ENCODE measurements at places on chromosomes 11 and 22.

- no peak for DNase-seq
Observed at GRCh38 chr11:34869425-34869824, 46.8 kb downstream of the APIP start.

GRCh38 chr22:49102367-49102766, 725.3 kb downstream of the BRD1 start:
- no peak for DNase-seq

DNA sequence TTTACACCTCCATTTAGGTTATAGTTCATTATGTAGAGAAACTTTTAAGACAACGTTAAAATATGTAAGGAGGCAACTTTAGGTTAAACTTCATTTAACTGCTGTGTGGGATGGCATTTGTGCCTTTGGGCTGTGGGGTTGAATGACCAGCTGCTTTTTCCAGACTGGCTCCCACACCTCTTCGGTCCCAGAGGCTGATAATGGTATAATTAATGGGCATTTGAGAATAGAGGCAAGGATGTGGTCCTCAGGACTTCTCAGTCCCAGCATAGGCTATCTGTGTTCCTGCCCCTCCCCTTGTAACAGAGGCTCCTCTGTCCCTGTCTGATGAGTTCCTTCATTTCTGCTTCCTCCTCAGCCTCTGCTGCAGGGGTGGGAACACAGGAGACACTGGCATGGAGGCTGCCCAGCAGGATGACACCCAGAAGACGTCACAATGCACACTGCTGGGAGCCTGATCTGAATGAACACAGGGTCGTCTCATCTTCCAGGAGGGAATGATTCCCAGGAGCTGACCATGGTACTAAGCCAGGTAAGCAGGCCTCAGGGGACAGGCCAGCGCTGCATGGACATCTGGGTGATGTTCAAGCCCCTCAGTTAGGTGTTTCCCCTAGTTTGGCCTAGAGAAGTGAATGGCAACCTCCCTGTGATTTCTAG, 17.1 kb upstream of the GNAZ start:
- no peak for DNase-seq

DNA sequence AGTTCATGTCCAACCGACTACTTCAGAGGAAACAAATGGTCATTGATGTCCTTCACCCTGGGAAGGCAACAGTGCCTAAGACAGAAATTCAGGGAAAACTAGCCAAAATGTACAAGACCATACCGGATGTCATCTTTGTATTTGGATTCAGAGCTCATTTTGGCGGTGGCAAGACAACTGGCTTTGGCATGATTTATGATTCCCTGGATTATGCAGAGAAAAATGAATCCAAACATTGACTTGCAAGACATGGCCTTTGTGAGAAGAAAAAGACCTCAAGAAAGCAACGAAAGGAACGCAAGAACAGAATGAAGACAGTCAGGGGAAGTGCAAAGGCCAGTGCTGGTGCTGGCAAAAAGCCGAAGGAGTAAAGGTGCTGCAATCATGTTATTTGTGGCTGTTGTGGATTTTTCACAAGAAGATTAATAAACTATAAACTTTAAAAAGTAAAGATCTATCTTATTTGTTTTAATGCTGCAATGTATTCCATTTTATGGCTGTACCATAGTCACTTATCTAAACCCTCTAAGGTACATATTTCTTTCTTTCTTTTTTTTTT, 20.1 kb upstream of the HIPK3 start:
- no peak for DNase-seq

- no peak for DNase-seq
Observed at GRCh38 chr22:44341431-44342346, 28.9 kb upstream of the SHISAL1 start.

DNA sequence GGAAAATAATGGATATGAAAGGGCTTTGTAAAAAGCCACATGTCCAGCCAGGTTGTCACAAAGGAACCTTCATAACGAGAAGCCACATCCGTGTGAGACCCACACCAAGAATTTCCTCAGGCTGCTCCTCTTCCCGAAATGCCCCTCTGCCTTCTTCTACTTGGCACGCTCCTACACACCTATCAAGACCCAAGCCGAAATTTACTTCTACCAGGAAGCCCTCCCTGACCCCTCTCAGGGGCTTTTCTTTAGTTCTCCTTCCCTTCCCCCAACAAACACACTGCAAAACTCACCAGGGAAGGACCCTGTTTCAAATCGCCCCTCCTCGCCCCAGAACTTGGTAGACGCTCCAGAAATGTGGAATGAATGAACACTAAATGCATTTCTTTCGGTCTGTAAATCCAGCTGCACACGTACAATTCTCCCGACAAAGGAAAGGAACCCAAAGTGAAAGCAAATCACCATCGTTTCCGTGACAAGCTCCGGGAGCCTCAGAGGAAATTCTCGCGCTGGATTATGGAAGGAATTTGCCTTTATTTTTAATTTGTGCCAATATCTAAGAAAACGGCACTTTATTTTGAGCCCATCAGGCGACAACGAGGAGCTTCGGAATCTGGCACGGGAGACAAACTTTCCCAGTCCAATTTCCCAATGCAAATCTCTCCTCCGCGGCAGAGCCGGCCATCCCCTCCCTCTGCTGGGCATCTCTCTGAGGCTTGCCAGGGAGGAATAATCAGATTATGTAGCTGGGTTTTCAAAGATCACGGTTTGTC, 13.2 kb upstream of the SHISAL1 start:
- DNase-seq: peak; percentile 14

GRCh38 chr22:26779108-26779507, 121.7 kb downstream of the MIAT start:
- no peak for DNase-seq

- DNase-seq: no peak
Observed at GRCh38 chr11:14614091-14614622, 29.4 kb upstream of the PDE3B start.

GRCh38 chr22:33584152-33584551, 336.1 kb downstream of the LARGE1 start:
- no peak for DNase-seq

DNA sequence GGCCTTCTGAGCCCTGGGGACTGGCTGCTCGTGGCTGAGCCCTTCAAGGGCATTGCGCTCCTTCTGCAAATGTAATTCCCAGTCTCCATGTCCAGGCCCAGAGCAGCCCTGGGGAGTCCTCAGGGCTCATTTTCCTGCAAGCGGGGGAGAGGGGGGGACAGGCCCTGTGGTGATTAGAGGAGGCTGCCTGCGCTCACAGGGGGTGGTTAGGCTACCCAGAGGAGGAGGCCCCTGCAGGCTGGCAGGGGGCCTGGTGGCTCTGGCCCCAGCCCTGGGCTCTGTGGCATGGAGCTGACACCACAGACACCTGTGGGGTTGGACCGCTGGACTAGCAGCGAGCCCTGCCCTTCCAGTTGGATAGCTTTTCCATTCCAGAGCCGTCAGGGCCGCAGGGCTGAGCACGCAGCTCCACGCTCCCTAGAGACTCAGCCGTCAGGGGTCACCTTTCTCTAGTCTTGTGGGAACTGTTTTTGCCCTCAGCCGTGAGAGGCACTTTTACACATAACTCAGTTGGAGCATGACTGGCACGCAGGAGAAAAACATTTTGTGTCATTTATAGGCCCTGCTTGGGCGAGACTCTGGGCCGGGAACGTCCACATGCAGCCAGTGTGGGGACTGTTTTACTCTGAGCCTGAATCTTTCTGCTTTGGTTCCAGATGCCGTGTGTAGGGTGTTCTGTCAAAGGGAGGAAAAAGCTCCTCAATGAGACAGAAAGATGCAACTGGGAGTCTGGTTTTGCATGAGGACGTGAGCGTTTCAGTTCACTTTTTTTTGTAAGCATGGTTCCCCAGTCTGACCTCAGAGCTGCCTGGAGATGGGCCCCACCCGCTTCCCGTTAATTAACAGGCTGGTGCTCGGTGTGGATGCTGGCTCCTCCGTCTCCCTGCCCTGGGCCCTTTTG, 58.1 kb downstream of the LRP5 start:
- no peak for DNase-seq

- DNase-seq: no peak
Observed at GRCh38 chr22:46775850-46776826, 13.7 kb downstream of the TBC1D22A start.

All from SHP77 treated with DMSO at 0.1 percent for 48 hours (cell line).